ENCODE measurements at places on chromosomes 16 and 17.

- DNase-seq: no peak
These were observed 5.7 kb downstream of the SGCA start for GRCh38 chr17:50171371-50172071.

- no peak for DNase-seq
These were observed 7.1 kb upstream of the SPNS3 start for GRCh38 chr17:4426499-4427208.

- DNase-seq: no peak
These were observed 441.6 kb upstream of the SALL1 start for GRCh38 chr16:51592535-51593300.

DNA sequence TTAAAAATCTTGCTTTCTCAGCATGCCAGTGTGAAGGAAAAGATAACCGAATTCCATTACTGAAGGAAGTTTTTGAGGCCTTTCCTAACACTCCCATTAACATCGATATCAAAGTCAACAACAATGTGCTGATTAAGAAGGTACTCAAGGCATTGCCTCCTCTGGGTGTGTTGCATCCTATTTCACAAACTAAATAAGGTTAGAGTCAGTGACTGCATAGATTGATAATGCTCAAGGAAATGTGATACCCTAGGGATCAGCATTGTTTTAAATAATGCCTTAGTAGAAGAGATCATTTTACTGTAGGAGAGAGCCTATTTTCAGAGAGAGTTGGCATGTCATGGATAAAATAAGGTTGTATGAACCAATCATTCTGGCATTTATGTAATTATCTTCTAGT is 36.8 kb downstream of the GDPD1 start:
- DNase-seq: no peak

GRCh38 chr16:87974178-87974577 is 22.9 kb downstream of the BANP start:
- DNase-seq: no peak

GRCh38 chr16:53503991-53504663 is 1.1 kb upstream of the AKTIP start:
- peak; percentile 18 for DNase-seq

GRCh38 chr17:284676-285355 is 67.8 kb downstream of the RPH3AL start:
- no peak for DNase-seq

DNA sequence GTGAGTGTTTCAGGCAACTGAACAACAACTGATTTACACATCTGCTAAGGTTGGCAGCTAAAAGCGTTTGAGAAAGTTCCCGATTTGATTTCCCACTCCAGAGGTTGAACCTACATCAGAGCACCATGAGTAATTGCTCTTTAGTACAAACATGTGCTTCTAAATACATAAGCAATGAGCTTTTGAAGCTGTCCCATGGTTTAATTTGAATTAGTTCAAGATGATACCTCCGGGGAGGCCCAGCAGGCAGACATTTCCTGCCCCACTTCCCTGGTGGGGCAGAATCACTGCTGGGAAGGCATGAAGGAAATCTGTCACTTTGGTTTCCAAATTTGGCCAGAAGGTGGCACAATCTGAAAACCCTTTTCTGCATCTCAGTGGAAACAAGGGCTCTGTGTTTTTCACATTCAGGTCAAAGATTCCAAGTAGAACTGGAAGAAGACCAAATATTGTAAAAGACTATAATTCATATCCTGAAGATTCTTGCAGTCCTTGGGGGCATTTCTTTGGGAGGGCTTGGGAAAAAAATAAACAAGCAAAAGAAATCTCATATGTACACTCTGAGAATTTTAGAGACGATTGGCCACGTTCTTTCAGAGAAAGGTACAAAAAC is 176.2 kb upstream of the FAM20A start:
- DNase-seq: peak; percentile 25

GRCh38 chr17:31216031-31216751 is 80.8 kb downstream of the OMG start:
- DNase-seq: no peak

DNA sequence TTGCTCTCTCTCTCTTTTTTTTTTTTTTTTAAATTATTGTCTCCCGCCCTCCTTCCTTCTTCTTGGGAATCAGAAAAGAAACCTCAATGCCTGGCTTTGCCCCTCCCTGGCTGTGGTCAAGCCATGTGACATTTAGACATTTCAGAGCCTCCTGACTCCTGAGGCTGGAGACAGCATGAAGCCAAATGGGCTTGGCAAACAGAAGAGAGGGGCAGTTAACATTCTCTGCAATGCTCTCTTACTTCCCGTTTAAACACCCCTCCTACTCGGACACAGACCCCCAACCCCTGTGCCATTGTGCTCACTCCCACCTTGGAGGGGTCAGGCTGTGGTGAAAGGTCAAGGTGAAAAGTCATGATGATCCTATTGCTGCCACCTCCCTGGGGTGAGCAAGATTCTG is 14.7 kb upstream of the MEOX1 start:
- DNase-seq: no peak

All from stimulated activated CD4-positive, alpha-beta T cell treated with anti-CD3 and anti-CD28 coated beads, Interleukin-4, amount 100 ng/mL, for 24 hours (primary cell).